ENCODE measurements at places on chromosomes 16 and 17.
A peak's percentile ranks its signal among the peaks of the same experiment; 100 is the strongest.

GRCh38 chr17:48996722-48997102, 473 bp upstream of the IGF2BP1 start:
- DNase-seq = no peak

DNA sequence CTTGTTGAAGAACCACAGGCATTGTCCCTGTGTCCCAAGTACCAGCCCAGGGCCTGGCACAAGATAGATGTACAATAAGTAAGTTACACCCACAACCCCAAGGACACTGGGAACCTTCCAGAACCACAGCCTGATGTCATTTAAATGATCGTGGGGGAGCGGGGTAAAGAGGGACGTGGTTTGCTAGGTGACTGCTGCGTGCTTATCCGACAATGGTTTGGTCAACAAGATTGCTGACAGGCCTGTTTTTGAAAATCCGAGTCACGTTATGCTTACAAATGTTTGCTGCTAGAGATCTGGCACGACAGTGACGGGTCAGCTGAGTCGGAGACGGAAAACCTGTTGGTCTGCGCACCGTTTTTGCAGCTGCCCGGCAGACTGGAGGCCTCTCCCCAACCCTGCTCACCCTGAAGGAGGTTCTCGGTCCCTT, 22.8 kb downstream of the COTL1 start:
- no peak for DNase-seq

- no peak for DNase-seq
Observed at GRCh38 chr17:74960570-74961342, 11.8 kb downstream of the HID1 start.

DNA sequence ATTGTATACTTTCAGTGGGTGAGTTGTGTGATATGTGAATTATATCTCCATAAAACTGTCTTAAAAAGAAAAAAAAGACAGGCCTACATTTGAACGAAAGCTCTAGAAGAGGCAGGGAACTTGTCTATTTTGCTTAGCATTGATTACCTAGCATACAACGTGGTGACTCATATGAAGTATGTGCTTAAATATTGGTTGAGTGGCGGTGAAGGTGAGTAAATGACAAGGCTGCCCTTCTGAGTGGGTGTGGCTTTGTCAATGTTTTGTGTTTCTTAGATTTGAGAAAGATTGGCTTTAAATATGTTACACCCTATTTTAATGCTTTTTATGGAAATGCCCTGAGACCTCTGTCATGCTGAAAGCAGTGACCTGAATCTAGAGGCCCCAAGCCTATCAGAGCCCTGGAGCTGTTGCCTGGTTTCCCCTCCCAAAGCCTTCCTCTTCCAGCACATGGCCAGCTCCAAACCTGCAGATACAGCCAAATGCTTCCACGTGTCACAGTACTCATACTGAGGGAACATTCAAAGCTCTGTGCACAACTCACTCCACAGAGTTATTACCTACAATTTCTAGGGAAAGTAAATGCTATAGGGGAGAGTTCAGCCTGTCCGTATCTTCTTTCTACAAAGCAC, 260.0 kb downstream of the PHKB start:
- DNase-seq = no peak

GRCh38 chr16:66300037-66300436, 66.5 kb upstream of the CDH5 start:
- no peak for DNase-seq

GRCh38 chr17:11925262-11926021, 71.8 kb downstream of the ZNF18 start:
- DNase-seq = no peak

DNA sequence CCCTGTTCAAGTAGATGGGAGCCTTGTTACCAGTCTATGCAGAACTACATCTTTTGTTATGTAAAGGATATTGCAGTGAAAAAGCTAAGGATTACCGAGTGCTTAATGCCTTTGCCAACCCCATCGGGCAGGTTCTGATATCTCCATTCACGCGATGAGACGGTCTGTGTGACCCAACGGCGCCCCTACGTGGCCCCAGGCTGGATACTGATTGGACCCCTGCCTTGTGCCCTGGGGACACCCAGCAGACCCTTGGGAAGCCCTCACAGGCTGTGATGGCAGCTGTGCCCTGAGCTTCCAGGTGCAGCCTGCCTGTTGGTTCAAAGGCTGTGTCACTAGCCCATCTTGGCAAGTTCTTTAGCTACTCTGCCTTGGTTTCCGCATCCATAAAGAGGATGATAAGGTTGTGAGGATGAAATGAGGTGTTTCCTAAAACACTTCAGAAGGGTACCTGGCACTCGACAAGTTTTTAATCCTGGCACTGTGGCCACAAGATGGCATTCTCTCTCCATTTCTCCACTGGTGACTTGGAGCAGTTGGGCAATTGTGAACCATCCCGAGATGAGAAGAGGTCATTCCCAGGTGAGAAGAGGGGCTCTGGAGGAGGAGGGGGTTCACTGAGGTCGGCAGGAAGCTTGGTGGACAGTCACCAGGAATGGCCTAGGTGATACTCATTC, 33.6 kb downstream of the HAPSTR1 start:
- no peak for DNase-seq

DNA sequence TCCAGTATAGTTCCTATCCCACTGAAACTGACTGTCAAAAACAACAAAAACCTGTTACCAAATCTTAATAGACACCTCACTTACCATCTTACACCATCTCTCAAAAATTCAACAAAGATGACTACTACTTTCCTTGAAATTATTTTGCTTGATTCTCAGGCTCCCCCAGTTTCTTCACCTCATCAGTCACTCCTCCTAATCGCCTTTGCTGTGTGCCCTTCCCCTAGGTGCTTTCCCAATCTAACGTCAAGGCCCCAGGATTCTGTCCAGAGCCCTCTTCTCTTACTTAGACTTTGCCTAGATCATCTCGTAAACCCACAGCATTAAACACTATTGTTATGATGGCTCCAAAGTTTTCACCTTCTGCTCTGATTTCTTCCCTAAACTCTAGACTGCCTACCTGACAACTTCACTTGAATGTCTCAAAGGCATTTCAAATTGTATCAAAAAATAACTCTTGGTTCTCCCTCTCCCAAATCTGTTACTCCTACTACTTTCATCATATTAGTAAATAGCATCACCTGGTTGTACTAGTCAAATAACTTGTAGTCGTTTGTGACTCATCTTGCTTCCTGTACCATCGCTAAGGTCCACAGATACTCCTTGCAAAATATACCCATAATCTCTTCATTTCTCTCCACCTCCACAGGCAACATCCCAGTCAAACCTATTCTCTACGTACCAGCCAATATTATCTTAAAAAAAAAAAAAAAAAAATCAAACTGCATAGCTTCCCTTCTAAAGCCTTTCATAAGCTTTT, 18.0 kb downstream of the C16orf87 start:
- DNase-seq = no peak

DNA sequence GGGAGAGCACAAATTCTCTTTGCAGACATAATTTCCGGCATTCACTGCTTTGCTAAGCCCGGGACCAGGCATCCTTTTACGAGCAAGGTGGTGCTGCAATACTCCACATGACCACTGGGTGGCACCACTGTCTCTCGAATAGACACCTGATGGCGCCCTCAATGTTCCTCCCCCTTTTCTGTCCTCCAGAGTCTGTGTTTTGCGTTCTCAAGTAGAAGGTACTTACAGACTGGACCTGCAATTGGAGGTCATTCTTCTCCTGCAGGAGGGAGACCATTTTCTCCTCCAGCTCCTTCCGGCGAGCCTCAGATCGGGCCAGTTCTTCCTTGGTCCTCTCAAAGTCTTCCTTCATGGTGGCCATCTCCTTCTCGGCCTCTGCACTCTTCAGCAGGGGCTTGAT, 45.2 kb downstream of the MYH13 start:
- DNase-seq = peak; percentile 47

DNA sequence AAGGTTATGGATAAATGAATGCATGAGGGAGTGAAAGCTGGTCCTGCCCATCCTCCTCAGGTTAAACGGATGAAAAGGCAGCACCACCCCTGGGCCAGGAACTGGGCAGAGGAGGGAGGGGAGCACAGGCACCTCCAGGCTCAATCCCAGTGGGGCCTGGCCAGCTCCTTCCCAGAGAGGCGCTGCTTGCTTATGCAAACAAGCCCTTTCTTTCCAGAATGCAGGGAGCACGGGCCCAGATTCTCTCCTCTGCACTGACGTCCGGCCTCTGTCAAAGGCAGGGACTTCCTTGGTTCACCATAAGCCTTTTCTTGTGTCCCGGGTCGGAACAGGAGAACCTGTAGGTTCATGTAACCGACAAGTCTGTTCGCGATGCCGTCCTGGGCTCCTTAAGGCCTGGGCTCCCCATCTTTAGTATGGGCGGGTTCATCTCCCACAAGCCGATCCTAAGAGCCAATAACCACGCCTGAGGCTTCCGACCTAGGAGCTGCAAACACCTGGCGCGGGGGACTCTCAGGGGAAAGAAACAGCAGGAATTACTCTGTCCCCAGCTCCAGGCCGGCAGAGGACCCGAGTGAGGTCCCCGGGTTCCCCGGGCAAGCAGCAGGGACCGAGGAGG, 16.3 kb downstream of the ENPP7 start:
- no peak for DNase-seq

GRCh38 chr17:17641621-17642409, 39.4 kb upstream of the RAI1 start:
- peak; percentile 47 for DNase-seq

DNA sequence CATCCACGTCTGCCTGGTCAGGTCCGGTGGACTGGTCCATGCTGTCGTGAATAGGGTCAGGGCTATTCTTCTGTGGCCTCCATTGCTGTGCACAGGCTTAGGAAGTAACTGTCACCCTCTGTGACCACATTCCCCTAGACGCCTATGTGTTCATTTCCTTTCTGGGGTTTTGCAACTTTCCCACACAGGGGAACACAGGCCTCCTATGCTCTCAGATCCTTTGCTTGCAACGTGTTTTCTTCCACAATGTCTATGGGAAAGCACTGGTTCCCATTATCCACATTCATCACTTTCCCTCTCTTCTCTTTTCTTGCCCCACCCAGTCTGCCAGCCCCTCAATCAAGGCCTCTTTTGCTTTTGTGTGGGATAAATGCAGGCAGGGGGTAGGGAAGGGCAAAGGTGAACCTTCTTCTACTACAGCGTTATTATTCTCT, 43.2 kb upstream of the DNAJA2 start:
- no peak for DNase-seq

GRCh38 chr16:169014-169413, 3.2 kb downstream of the HBM start:
- no peak for DNase-seq

GRCh38 chr16:67539691-67540635, 11.3 kb downstream of the RIPOR1 start:
- DNase-seq = no peak

DNA sequence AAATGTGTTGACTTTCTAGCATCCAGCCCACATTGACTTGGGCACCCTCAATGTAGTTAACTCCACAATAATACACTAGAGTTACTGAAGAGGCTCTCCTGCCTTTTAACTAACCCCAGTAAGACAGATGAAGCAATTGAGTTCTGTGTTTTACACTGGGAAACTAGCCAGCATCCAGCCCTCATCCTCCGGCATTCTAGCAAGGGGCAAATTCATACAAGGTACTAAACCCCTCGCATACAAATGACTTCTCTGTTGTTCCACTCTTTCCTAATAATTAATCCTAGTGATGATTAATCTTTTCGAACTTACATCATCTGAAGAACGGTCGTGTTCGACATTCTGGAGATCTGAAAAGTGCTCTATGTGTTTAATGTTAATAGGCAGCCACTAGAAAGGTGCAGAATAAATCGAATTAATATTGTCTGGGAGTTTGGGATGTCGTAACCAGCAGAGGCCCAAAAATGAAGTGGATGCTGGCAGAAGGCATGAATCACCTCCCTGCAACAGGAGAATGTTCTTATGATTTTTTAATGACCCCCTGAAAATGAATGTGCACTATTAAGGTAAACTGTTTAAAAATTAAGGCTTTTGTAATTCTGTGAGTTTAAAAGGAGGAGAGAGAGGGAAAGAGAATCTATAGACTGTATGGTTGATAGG, 249.4 kb downstream of the SNX29 start:
- no peak for DNase-seq

GRCh38 chr17:78019367-78019975, 61.0 kb downstream of the TNRC6C start:
- DNase-seq = no peak

- no peak for DNase-seq
Observed at GRCh38 chr16:81642943-81643342, 136.1 kb upstream of the PLCG2 start.

GRCh38 chr16:51988977-51989376, 558.0 kb downstream of the TOX3 start:
- DNase-seq = no peak

- no peak for DNase-seq
Observed at GRCh38 chr16:25151996-25152395, 40.5 kb downstream of the LCMT1 start.

- DNase-seq = no peak
Observed at GRCh38 chr16:88685156-88686061, 898 bp downstream of the SNAI3 start.

DNA sequence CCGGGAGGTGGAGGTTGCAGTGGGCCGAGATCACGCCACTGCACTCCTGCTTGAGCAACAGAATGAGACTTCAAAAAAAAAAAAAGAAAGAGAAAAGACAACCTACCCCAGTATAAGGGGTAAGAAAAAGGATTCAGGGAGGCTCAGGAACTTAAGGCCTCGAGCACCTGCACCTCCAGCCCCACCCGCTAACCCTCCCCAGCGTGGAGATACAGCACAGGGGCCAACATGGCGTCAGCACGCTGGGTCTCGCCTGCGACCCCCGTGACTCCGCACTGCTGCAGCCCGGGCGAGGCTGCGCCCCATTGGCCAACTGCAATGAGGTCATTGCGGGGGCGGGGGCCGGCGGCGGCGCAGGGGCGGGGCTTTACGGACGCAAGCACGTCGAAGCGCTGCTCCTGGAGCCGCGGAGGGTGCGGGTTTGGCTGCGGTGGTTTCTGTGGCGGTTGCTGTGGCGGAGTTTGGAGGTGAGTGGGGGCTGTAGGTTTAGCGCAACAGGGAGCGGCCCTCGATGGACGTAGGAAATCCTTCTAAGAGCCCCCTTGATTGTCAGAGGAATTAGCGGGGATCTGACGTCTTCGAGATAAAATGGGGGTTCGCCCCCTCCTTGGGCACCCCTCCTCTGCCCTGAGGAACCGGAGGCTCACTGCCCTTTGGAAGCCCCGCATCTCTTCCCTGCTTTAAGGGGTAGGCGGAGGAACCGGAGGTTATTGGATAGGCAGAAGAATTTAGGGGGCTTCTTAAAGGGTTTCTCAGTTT, at the start of gene ATP6V0A1:
TSS of gene ATP6V0A1 (plus strand) at position 382 of the 759 bp plus-strand sequence. CDS start 2,017 bp downstream, outside the sequence.
- peak; percentile 68 for DNase-seq

GRCh38 chr16:52437277-52437670, 109.7 kb downstream of the TOX3 start:
- no peak for DNase-seq
